ENCODE measurements at places on chromosomes 1 and 21.
A peak's percentile ranks its signal among the peaks of the same experiment; 100 is the strongest.

DNA sequence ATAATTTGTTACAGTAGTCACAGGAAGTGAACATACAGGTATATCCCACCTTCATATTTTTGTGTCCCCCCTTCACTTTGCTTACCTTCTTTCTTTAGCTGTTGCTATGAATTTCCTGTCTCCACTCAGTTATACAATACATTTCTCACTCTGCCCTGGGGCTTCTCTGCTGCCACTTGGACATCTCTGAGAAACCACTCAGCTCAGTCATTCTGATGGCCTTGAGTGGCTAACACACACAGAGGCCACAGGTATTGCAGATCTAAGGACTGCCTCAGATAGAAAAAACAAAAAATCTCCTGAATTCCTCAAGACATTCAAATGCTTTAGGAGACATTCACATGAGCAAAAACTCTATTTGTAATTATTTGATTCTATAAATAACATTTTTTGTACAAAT, 87.7 kb downstream of the OLFM3 start:
- no peaks in the 10 kb centered on the region for H3K27me3 ChIP-seq
- no peaks in the 10 kb centered on the region for H3K4me1 ChIP-seq
- no peak for DNase-seq

DNA sequence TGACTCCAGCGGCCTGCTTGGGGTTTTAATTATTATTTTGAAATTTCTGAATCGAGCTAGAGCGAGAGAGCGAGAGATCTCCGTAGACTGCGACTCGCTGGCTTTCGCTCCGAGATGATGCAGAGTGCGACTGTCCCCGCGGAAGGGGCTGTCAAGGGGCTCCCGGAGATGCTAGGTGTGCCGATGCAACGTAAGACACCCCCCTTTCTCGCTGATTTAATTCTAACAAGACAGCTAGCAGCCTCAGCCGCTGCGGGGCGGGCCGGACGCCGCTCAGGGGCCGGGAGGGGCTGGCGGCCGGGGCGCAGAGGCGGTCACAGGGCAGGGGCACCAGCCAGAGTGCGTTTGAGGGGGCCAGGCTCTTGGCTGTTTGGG, 339 bp downstream of the LHX4 start:
- no peaks in the 10 kb centered on the region for H3K27me3 ChIP-seq
- peaks cover 19% of the 10 kb centered on the region for H3K4me1 ChIP-seq
- peak overlapping the region; percentile 51 for H3K4me3 ChIP-seq
- no peaks in the 10 kb centered on the region for H3K36me3 ChIP-seq
- DNase-seq: no peak

DNA sequence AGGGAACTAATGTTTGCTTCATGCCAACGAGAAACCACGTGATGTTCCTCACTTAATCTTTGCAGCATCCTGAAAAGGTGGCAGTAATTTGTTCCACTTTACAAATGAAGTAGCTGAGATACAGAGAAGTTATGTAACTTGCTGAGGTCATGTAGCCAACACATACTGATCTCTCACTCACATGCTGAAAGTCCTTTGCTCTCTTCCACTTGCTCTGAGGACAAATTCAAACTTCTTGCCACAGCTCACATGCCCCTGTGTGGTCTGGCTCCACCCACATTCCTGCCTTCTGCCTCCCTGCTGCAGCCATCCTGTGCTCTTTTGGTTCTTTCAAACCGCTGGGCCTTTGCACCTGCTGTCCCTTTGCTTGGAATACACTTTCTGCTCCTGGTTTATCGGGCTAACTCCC, 55.4 kb downstream of the TMCO4 start:
- no peaks in the 10 kb centered on the region for H3K4me1 ChIP-seq
- DNase-seq: no peak
- H3K27me3 ChIP-seq: no peaks in the 10 kb centered on the region
- no peaks in the 10 kb centered on the region for H3K36me3 ChIP-seq

GRCh38 chr1:201539561-201540431, 869 bp downstream of the NAV1 start:
- no peaks in the 10 kb centered on the region for H3K27me3 ChIP-seq
- peak; percentile 42 for DNase-seq
- no peaks in the 10 kb centered on the region for H3K36me3 ChIP-seq
- H3K27ac ChIP-seq: no peak overlapping the region
- peaks cover 23% of the 10 kb centered on the region for H3K4me1 ChIP-seq

- H3K4me3 ChIP-seq: no peak overlapping the region
- no peaks in the 10 kb centered on the region for H3K4me1 ChIP-seq
- no peak overlapping the region for H3K27ac ChIP-seq
- DNase-seq: no peak
- no peaks in the 10 kb centered on the region for H3K36me3 ChIP-seq
Measured at GRCh38 chr1:171515299-171515698, 30.0 kb downstream of the PRRC2C start.

DNA sequence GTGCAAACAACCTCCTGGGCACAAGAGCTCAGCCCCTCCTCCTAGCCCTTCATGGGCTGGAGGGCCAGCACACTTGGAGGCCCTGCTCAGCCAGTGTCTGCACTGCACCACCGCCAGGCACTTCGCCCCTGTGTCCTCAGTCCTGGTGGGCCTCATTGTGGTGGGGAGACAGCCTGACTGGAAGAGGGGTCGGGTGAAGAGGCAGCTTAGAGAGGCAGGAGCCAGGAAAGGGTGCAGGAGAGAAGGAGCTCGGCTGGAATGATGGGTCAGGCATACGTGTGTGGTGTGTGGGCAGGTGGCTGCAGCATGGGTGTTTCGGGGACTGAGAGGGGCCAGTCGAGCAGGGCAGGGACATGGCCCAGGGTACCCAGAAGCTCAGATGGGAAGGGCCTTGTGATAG, 4.1 kb downstream of the WNT3A start:
- H3K36me3 ChIP-seq: no peaks in the 10 kb centered on the region
- no peak overlapping the region for H3K4me3 ChIP-seq
- H3K27me3 ChIP-seq: no peaks in the 10 kb centered on the region

DNA sequence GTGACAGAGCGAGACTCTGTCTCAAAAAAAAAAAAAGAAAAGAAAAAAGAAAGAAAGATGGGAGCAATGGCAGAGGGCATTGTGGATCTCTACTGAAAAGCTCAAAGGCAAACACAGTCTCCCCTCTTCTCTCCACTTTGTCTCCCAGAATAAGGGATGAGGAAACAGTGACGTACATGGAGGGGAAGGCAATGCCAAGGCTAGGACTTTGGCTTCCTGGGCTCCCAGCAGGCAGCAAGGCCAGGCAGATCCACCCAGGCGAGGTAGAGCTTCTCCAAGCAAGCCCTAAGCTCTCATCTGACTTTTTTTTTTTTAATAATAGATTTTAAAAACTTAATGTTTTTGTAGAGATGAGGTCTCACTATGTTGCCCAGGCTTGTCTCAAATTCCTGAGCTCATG, 4.6 kb downstream of the ARHGEF2 start:
- no peak for DNase-seq
- no peak overlapping the region for H3K27ac ChIP-seq
- no peak overlapping the region for H3K4me3 ChIP-seq
- peaks cover 25% of the 10 kb centered on the region for H3K4me1 ChIP-seq

DNA sequence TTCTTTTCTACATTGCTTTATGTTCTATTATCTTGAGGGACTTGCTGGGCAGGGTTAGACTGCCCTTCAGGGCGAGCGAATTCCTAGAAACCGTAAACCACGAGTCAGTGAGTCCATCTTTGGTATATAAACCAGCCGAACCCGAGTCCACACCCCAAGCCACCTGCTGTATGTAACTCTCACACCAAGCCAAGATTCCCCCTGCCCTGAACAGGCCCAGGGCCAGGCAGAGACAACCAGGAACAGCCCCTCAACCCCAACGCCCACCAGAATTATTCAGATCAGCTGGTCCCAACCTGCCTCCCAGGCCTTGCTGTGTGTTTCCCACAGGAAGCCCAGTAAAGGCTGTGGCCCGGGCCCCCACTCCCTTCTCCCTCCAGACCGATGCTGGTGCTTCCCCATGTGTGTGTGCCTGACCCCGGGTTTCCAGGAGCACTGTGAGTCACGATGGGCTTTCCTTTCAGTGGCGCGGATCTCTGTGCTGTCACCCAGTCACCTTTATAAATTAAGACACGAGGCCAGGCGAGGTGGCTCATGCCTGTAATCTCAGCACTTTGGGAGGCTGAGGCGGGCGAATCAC, 17.1 kb downstream of the KIF17 start:
- peaks cover 5% of the 10 kb centered on the region for H3K4me1 ChIP-seq
- H3K36me3 ChIP-seq: no peaks in the 10 kb centered on the region
- no peak overlapping the region for H3K27ac ChIP-seq
- no peaks in the 10 kb centered on the region for H3K27me3 ChIP-seq
- DNase-seq: no peak
- H3K4me3 ChIP-seq: no peak overlapping the region

GRCh38 chr21:29155118-29155932, 24.9 kb downstream of the MAP3K7CL start:
- no peaks in the 10 kb centered on the region for H3K36me3 ChIP-seq
- peak overlapping the region; percentile 16 for H3K4me3 ChIP-seq
- DNase-seq: peak; percentile 29

DNA sequence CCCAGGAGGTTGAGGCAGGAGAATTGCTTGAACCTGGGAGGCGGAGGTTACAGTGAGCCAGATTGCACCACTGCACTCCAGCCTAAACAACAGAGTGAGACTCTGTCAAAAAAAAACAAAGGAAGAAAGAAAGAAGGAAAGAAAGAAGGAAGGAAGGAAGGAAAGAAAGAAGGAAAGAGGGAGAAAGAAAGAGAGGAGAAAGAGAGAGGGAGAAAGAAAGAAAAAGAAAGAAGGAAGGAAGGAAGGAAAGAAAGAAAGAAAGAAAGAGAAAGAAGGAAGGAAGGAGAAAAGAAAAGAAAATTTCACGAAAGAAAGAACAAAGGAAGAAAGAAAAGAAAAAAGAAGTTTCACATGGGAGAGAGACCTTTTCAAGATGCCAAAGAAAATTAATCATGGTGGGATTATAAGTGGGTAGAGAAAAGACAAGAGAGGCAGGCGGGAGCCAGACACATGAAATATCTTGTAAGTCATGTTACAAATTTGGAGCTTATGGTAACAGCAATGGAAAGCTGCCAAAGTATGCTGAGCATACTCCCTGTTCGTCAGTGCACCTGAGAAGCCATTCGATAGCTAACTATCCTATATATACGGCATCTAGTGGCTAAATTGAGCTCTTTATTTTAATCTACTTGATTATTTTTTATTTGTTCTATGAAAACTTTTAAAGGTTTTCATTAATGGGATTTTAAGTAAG, 41.3 kb upstream of the TNFSF4 start:
- DNase-seq: no peak
- H3K4me3 ChIP-seq: no peak overlapping the region
- H3K4me1 ChIP-seq: no peaks in the 10 kb centered on the region
- H3K27me3 ChIP-seq: no peaks in the 10 kb centered on the region
- no peaks in the 10 kb centered on the region for H3K36me3 ChIP-seq

DNA sequence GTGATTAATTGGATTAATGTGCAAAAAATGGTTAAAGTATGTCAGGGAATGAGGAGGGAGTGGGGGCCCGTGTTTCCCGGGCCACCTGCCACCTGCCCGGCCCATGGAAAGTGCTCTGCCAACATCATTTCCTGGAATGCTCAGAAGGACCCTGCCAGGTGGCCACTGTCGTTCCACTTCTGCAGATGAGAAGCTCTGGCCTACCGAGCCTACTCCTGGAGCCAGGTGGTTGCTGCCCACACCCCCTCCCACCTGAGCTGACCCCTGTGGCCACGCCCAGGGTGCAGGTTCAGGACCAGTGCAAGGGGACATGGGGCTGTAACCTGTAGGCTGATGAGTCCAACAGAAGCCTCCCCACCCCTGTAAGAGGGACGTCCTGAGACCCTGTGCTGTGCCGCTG, 99.7 kb downstream of the PRDM16 start:
- H3K36me3 ChIP-seq: no peaks in the 10 kb centered on the region
- no peak for DNase-seq
- H3K27ac ChIP-seq: no peak overlapping the region
- H3K4me3 ChIP-seq: no peak overlapping the region
- peaks cover 34% of the 10 kb centered on the region for H3K4me1 ChIP-seq

DNA sequence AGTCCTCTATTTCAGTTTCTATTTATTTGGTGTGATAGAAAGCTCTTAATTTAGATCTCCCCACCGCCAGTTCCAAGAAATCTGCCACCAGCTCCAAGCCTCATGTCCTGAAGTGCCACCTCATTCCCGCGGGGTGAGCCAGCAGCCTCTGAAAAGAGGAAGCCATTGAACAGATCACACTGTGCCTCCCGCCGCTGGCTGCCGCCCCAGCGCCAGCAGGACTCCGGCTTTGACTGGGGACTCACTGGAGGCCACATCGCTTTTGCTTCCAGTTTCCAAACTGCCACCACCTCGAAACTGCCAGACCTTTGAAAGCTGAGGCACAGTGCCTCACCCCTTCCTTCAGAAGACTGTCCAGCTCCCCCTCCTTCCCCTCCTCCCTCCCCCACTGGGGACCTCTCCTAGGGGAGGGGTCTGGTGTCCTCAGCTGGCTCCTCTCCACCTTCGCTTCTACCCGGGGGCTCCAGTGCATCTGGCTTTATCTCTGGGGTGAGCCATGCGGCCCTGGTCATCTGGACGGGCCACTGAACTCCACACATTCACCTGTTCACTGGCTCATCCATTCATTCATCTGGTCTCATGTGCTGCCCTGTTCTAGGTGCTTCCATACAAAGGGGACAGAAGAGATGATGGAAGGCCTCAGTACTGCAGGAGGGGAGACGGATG, 58.9 kb downstream of the VPS26C start:
- peak; percentile 33 for DNase-seq
- no peak overlapping the region for H3K4me3 ChIP-seq
- H3K27ac ChIP-seq: no peak overlapping the region
- H3K36me3 ChIP-seq: no peaks in the 10 kb centered on the region

DNA sequence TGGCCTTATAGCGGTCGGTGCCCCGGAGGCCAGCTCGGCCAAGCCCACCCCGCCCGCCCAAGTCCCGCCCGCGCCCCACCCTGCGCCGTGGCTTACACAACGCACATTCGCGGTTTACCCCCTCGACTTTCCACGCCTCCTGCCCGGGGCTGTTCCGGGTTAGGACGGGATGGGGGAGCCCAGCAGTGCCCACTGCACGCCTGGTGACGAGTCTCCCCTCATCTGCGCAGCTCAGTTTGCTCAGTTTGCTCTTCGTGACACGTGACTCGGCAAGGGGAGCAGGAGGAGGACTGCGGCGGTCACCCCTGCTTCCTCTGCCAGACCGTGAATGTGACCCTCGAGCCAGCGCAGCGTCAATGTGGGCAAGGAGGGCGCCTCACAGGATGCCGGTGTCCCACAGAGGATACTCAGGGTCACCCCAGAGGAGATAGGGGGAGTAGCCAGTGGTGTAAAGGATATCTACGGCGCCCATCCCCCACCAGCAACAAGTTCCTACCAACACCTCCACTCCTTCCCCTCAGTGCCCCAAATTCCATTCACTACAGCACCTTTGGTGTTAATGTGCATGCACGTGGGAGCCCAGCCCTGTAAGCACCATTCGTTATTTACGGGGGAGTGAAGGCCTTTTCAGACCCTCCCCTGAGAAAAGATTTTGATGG, 350 bp upstream of the S100A6 start:
- no peaks in the 10 kb centered on the region for H3K27me3 ChIP-seq
- no peaks in the 10 kb centered on the region for H3K36me3 ChIP-seq
- peak overlapping the region; percentile 96 for H3K27ac ChIP-seq
- H3K4me1 ChIP-seq: peaks cover 15% of the 10 kb centered on the region
- peak; percentile 72 for DNase-seq
- H3K4me3 ChIP-seq: peak overlapping the region; percentile 70

All from testis (tissue), 5 donors.